ENCODE measurements at places on chromosomes 13 and 19. TPM values are rescaled to one million over a fixed set of nuclear protein-coding genes. Genes with fewer than 3 reads are reported as not detected.

DNA sequence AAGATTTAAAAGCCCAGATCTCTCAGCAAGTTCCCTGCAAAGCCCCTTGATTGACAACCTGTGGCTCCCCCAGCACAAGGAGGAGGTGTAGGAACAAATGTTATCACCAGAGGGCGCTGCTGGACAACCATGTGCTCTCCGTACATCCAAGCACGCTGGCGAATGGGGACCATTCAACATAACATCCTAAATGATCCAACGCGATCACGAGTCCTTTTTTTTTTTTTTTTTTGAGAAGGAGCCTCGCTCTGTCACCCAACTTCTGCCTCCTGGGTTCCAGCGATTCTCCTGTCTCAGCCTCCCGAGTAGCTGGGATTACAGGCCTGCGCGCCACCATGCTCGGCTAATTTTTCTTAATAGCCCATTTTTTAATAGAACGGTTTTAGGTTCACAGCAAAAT is 52.0 kb downstream of the NWD1 start:
- peaks cover 9% of the 10 kb centered on the region for H3K27me3 ChIP-seq
- DNase-seq = peak; percentile 80
- H3K27ac ChIP-seq = no peak overlapping the region
- no peaks in the 10 kb centered on the region for H3K4me1 ChIP-seq

DNA sequence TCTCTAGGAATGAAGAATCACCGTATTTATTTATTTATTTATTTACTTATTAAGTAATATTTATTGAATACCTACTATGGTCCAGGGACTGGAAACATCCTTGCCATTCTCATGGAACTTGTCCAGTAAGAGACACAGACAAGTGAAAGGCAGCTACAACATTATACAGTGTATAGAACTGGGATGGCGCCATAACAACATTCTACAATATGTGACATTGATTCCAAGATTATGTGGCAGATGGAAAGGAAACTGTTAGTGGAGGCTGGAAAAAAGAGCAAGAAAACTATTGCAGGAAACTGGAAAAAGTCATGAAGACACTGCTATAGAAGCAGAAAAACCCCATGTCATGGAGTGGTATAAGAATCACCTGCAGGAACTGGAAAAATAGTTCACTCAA is 9.4 kb upstream of the TBC1D4 start:
- H3K27ac ChIP-seq = no peak overlapping the region
- DNase-seq = no peak
- no peak overlapping the region for H3K4me3 ChIP-seq
- no peaks in the 10 kb centered on the region for H3K36me3 ChIP-seq
- no peaks in the 10 kb centered on the region for H3K27me3 ChIP-seq

Gene CERS1
- 0.36 TPM for total RNA-seq

DNA sequence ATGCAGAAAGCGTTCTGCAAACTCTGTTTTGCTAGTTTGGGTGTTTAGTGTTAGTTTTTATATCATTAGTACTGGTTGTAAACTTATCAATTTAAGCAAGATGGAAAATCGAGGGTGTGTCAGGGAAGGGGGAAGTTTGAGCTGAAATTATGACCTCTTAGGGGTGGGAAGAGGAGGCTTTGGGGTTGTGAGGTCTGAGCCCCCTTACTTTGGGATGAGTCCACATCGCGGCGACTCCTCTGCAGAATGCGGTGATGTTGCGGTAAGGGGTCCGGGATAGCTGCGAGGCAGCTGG is 743 bp upstream of the NDUFS7 start:
- H3K4me1 ChIP-seq = peaks cover 9% of the 10 kb centered on the region
- no peak overlapping the region for H3K27ac ChIP-seq
- no peak overlapping the region for H3K4me3 ChIP-seq
- no peaks in the 10 kb centered on the region for H3K27me3 ChIP-seq
- H3K36me3 ChIP-seq = no peaks in the 10 kb centered on the region

DNA sequence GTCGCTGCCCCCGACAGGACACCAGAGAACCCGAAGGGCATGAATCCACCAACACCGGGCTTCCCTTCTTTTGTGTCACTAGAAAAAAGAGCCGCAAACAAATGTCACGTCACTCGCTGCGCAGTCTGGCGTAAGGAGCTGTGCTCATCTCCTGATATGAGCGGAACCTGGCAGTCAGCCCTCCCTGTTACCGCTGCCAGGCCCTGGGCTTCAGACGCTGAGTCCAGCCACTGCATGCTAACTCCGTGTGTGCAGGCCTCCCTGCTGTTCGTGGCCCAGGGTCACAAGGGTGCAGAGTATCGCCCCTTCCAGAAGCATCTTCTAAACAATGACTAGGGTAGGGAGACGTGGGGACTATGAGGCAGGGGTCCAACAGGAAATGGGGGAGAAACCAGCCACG is 71.3 kb downstream of the SLC7A1 start:
- peak overlapping the region; percentile 97 for H3K27ac ChIP-seq
- no peaks in the 10 kb centered on the region for H3K27me3 ChIP-seq
- no peak overlapping the region for H3K4me3 ChIP-seq
- H3K4me1 ChIP-seq = peaks cover 44% of the 10 kb centered on the region

DNA sequence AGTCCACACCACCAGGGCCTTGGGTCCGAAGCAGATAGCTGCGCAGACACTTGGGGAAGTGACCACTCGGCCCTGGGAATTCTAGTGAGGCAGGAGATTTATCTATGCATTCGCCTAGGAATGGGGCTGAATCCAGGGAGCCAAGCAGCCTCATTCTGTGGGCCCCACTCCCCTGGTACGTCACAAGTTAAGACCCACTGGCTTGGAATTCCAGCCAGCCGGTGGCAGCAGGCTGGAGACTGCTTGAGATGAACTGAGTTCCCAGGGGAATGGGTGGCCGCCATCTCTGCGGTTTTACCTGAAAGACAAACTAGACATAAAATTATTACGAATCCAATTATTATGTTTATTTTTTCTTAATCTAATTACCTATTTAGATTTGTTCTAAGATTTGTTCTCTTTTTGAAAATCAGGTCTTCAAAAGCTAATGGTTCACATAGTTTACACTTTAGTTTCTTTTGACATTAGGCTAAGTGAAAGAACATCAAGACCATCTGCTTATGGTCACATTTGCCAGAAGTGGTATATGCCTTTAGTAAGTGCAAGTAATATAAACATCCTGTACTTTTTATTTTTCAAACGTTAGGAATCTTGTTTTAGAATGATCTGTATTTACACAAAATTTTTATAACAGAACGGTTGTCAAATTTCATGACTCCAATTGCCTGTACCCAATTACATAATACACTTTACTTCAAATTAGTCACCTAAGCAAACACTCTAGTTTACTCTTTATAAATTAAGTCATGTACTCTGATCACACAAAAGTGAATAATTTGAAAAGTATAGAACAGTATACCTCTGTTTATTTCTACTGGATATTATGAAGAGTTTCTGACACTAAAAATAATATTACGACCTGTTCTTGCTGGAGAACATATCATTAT is 74.4 kb downstream of the SLITRK6 start:
- no peaks in the 10 kb centered on the region for H3K36me3 ChIP-seq
- no peak overlapping the region for H3K4me3 ChIP-seq
- H3K4me1 ChIP-seq = no peaks in the 10 kb centered on the region
- no peak for DNase-seq
- no peaks in the 10 kb centered on the region for H3K27me3 ChIP-seq
- H3K27ac ChIP-seq = no peak overlapping the region

GRCh38 chr19:38734426-38735256 is 9.6 kb downstream of the CAPN12 start:
- peak; percentile 94 for DNase-seq
- peaks cover 3% of the 10 kb centered on the region for H3K4me1 ChIP-seq
- peaks cover 31% of the 10 kb centered on the region for H3K36me3 ChIP-seq
- no peak overlapping the region for H3K27ac ChIP-seq
- H3K4me3 ChIP-seq = no peak overlapping the region
- H3K27me3 ChIP-seq = no peaks in the 10 kb centered on the region

DNA sequence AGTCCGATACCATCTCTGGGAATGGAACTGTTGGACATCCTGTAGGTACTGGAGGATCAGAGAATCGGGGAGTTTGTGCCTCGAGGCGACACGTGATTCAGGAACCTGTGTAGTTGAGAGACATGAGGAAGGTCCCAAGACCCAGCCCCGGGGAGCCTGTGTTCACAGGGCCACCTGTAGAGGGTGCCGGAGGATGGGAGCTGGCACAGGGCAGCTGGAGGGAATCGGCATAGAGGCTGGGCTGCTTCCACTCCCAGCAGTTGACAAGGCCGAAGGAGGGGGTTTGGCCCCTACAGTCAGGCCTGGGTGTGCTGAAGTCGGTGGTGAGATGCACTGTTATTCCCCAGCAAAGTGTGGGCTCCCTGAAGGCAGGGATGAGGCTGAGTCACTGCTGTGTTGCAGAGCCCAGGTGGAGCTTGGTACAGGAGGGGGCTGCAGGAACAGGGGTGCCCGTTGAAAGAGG is 2.5 kb upstream of the ISYNA1 start:
- no peak overlapping the region for H3K27ac ChIP-seq
- no peak overlapping the region for H3K4me3 ChIP-seq
- peaks cover 31% of the 10 kb centered on the region for H3K36me3 ChIP-seq
- no peaks in the 10 kb centered on the region for H3K27me3 ChIP-seq
- DNase-seq = peak; percentile 90
- H3K4me1 ChIP-seq = peaks cover 22% of the 10 kb centered on the region

Gene DKKL1
- not detected for total RNA-seq

- H3K4me3 ChIP-seq = no peak overlapping the region
- no peaks in the 10 kb centered on the region for H3K27me3 ChIP-seq
- H3K36me3 ChIP-seq = peaks cover 30% of the 10 kb centered on the region
- H3K4me1 ChIP-seq = peaks cover 21% of the 10 kb centered on the region
These were observed 10.7 kb upstream of the DHDH start for GRCh38 chr19:48922548-48923490.

GRCh38 chr13:88857256-88857655 is 1186.1 kb downstream of the SLITRK5 start:
- no peak overlapping the region for H3K4me3 ChIP-seq
- H3K27ac ChIP-seq = no peak overlapping the region
- H3K4me1 ChIP-seq = no peaks in the 10 kb centered on the region
- DNase-seq = no peak
- H3K27me3 ChIP-seq = no peaks in the 10 kb centered on the region

DNA sequence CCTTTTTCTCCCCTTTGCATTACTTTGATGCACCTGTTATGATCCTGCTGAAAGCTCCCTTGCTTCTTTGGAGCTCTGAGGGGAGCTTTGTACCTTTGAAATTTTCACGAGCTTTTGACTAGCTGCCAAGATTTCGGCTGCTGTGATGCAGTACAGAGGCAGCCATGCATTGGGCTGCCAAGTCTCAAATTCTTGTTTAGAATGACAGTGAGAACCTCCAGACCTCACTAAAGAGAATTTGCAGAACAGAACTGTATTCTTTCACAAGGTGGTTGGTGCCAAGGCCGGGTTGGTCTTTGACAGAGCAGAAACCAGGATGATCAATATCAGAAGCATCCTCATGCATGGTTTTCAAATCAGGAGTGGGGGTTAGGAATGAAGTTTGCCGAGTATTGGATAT is 414.8 kb downstream of the GPC5 start:
- no peaks in the 10 kb centered on the region for H3K4me1 ChIP-seq
- no peaks in the 10 kb centered on the region for H3K27me3 ChIP-seq
- H3K36me3 ChIP-seq = no peaks in the 10 kb centered on the region
- H3K4me3 ChIP-seq = no peak overlapping the region
- no peak for DNase-seq
- H3K27ac ChIP-seq = no peak overlapping the region

GRCh38 chr19:35138305-35138892 is at the start of gene FXYD1:
Gene FXYD1 (plus strand): TSS chr19:35138824. CDS start chr19:35140080, 1,256 bp downstream.
- no peaks in the 10 kb centered on the region for H3K36me3 ChIP-seq
- peak within 1 kb of the TSS; percentile 35 for H3K4me3 ChIP-seq
- peaks cover 14% of the 10 kb centered on the region for H3K4me1 ChIP-seq
- H3K27me3 ChIP-seq = peaks cover 41% of the 10 kb centered on the region
- peak within 1 kb of the TSS; percentile 41 for H3K27ac ChIP-seq

GRCh38 chr13:50518781-50519201 is 324.7 kb downstream of the DLEU7 start:
- no peak for DNase-seq
- H3K4me3 ChIP-seq = no peak overlapping the region
- no peaks in the 10 kb centered on the region for H3K36me3 ChIP-seq
- H3K27ac ChIP-seq = no peak overlapping the region

- no peaks in the 10 kb centered on the region for H3K27me3 ChIP-seq
- H3K4me3 ChIP-seq = no peak overlapping the region
These were observed 12.2 kb upstream of the DLEU7 start for GRCh38 chr13:50855681-50856080.

DNA sequence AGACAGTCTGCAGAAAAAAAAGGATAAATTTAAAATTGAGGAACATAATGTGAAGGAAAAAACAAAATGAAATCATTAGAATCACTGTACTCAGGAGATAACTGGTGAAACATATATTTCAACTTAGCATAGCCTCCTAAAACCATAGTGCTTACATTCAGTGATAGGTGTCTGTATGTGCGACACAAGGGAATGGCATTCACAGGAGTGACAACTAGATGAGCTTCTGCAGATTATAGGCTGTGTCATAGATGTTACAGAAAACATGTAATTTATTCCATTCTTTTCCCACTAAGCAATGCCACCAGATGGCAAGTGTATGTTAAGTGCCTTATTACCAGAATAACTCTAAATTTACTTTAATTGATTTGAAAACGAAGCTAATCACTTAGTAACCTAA is 960.0 kb upstream of the PCDH20 start:
- no peaks in the 10 kb centered on the region for H3K36me3 ChIP-seq
- H3K27ac ChIP-seq = no peak overlapping the region
- no peak overlapping the region for H3K4me3 ChIP-seq
- DNase-seq = no peak
- H3K4me1 ChIP-seq = no peaks in the 10 kb centered on the region

GRCh38 chr19:31301306-31301980 is 47.8 kb downstream of the TSHZ3 start:
- H3K4me1 ChIP-seq = no peaks in the 10 kb centered on the region
- no peaks in the 10 kb centered on the region for H3K36me3 ChIP-seq
- DNase-seq = no peak
- H3K27ac ChIP-seq = no peak overlapping the region
- H3K4me3 ChIP-seq = no peak overlapping the region

- H3K4me3 ChIP-seq = no peak overlapping the region
- no peak overlapping the region for H3K27ac ChIP-seq
- peak; percentile 62 for DNase-seq
- no peaks in the 10 kb centered on the region for H3K36me3 ChIP-seq
These were observed 1.9 kb downstream of the RETN start for GRCh38 chr19:7670790-7671189.

DNA sequence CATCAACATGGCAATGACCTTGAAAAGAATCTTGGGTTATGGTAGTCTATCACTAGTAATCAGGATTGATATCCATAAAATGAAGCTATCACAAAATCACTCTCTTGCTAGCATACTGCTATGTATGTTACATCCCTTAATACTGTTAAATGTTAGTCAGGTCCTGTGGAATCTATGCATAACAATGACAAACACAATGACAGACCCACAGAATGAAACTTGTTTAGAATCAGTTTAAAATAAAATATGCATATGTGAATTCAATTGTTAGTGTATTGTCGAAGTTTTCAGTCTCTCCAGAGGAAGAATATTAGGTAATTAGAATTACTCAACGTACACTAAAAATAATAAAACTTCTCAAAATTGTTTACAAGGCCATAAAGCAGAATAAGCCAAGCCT is 137.6 kb downstream of the DACH1 start:
- H3K27ac ChIP-seq = no peak overlapping the region
- DNase-seq = no peak
- no peak overlapping the region for H3K4me3 ChIP-seq
- no peaks in the 10 kb centered on the region for H3K4me1 ChIP-seq
- H3K27me3 ChIP-seq = no peaks in the 10 kb centered on the region

Gene CGB5
- total RNA-seq = not detected

- no peaks in the 10 kb centered on the region for H3K36me3 ChIP-seq
- peak overlapping the region; percentile 89 for H3K27ac ChIP-seq
- no peak overlapping the region for H3K4me3 ChIP-seq
These were observed 8.7 kb upstream of the SMG9 start for GRCh38 chr19:43763473-43763939.

Gene PRR22
- 0.36 TPM for total RNA-seq

Gene KLHL1
- not detected for total RNA-seq

Measured in osteoblast (primary cell).